ENCODE measurements at places on chromosomes 13 and 19.
A peak's percentile ranks its signal among the peaks of the same experiment; 100 is the strongest.

- H3K4me3 ChIP-seq = no peak overlapping the region
- H3K27ac ChIP-seq = no peak overlapping the region
- no peaks in the 10 kb centered on the region for H3K36me3 ChIP-seq
- no peak for DNase-seq
- H3K4me1 ChIP-seq = no peaks in the 10 kb centered on the region
Observed at GRCh38 chr13:54449922-54450321, 1421.3 kb downstream of the OLFM4 start.

DNA sequence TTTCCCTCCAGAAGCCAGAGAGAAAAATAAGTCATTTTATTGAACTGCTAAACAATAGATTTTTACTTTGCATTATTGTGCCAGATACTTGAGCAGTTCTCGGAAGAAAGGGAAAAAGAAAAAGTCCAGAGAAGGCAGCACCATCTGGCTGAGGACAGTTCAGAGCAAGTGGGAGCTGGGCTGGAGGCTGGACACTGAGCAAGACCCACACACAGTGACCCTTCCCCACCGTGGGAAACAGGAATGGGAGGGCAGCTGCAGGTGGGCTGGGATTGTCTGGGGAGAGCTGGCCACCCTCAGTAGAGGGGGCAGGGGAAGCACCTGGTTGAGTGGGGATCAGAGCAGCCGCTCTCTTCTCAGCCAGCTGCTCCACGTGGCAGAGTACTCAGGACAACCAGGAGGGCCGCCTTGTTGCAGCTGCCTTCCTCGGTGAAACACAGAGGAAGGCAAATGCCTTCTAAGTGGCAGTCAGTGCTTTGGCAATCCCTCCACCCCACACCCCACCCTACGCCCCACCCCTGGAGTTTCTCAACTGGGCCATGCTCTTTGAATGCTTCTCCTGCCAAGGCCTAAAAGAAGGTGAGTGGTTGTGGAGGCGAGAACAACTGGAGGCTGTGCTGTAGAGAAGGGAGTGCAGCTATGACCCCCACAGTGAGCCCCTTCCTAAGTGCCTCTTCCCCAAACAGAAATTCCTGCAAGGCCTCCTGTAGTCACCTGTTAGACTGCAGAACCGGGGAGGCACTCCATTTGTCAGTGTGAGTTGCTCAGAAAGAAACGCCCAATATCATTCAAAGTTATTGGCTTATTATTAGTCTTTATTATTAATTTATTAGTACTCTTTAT lies 179.3 kb downstream of the ZIC5 start:
- DNase-seq = no peak
- no peaks in the 10 kb centered on the region for H3K4me1 ChIP-seq
- no peaks in the 10 kb centered on the region for H3K27me3 ChIP-seq
- no peak overlapping the region for H3K4me3 ChIP-seq
- no peak overlapping the region for H3K27ac ChIP-seq

- peak overlapping the region; percentile 42 for H3K27ac ChIP-seq
- no peak overlapping the region for H3K4me3 ChIP-seq
- peaks cover 6% of the 10 kb centered on the region for H3K4me1 ChIP-seq
- no peak for DNase-seq
- H3K27me3 ChIP-seq = no peaks in the 10 kb centered on the region
Observed at GRCh38 chr13:41643507-41643906, 186.2 kb downstream of the RGCC start.

GRCh38 chr19:47280183-47280797 lies 5.6 kb downstream of the INAFM1 start:
- peaks cover 45% of the 10 kb centered on the region for H3K4me1 ChIP-seq
- no peaks in the 10 kb centered on the region for H3K27me3 ChIP-seq
- H3K4me3 ChIP-seq = no peak overlapping the region
- peak overlapping the region; percentile 88 for H3K27ac ChIP-seq
- no peak for DNase-seq

DNA sequence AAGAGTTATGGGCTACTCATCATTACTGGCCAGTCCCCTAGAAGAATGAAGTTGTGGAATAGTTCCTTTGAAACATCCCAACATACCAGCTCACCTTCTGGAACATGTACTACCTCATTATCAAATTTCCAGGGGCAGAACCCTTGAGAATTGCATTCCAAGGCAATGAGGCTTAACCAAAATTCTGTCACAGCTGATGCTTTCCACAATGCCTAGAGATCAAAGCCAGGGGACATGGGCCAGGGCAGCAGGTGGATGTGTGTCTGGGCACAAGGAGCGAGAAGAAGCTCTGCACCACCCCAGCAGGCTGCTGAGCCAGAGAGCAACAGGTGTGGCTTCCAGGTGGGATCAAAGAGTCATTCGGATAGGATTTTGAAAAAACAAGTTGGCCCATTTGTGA lies 362.1 kb downstream of the EFNB2 start:
- DNase-seq = no peak
- no peaks in the 10 kb centered on the region for H3K27me3 ChIP-seq
- H3K4me1 ChIP-seq = no peaks in the 10 kb centered on the region
- no peak overlapping the region for H3K4me3 ChIP-seq
- no peak overlapping the region for H3K27ac ChIP-seq

DNA sequence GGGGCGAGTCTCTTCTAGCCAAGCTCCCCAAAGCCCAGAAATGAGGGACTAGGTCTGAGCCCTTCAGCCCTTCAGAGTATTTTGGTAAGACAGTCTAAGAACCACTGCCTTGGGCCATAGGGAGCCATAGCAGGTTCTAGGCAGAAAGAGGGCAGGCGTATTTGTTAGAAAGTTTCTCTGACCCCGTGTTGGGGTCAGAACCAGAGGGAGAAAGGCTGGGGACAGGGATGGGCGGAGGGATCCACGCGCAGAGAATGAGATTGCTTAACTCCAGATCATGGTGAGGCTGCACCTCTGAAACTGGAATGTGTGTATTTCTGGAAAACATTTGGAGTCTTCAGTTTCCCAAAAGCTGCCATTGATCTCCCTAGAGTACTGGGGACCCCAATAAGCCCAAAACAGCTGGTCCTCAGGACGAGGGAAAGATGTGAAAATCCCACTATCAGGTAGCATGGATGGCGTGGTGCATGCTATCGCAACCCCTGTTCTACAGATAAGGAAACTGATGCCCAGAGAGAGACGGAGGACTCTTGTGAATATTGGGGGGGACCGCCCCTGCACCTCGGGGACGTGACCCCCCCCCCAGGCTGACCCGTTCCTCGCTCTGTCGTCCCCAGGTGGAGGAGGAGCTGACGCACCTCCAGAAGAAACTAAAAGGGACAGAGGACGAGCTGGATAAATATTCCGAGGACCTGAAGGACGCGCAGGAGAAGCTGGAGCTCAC lies 703 bp upstream of the TPM4 start:
- peak; percentile 71 for DNase-seq
- H3K36me3 ChIP-seq = peaks cover 52% of the 10 kb centered on the region
- peak overlapping the region; percentile 99 for H3K27ac ChIP-seq
- H3K27me3 ChIP-seq = no peaks in the 10 kb centered on the region

GRCh38 chr13:28489524-28489931 lies 5.4 kb downstream of the FLT1 start:
- peaks cover 8% of the 10 kb centered on the region for H3K4me1 ChIP-seq
- H3K36me3 ChIP-seq = no peaks in the 10 kb centered on the region
- peaks cover 5% of the 10 kb centered on the region for H3K27me3 ChIP-seq
